ENCODE measurements at places on chromosomes 3 and 15. TPM values are rescaled to one million over a fixed set of nuclear protein-coding genes. Genes with fewer than 3 reads are reported as not detected.
A peak's percentile ranks its signal among the peaks of the same experiment; 100 is the strongest.

The PLA2G4D gene
- not detected for total RNA-seq

The SERINC4 gene
- total RNA-seq = not detected

The ZNF662 gene
- total RNA-seq = 4.0 TPM

The TRNT1 gene
- total RNA-seq = 22.4 TPM

The ACTR8 gene
- total RNA-seq = 48.9 TPM

DNA sequence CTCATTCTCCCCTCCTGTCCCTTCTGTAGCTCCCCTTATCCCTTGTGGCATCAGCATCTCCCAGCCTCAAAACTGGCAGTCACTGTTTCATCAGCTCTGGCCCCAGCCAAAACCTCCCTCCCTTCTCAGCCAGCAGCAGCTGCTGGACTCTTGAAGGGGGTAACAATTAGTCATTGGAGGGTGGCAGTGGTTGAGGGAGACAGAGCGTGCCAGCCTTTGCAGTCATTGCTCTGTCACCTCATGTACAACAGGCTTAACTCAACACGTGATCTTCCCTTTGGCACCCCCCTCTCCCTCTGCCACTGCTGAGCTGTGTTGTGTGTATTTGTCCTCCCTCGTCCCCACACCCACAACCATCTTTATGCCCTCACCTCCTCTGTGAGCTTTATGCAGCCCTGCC, 28.2 kb downstream of the RBP2 start:
- DNase-seq = peak; percentile 23

DNA sequence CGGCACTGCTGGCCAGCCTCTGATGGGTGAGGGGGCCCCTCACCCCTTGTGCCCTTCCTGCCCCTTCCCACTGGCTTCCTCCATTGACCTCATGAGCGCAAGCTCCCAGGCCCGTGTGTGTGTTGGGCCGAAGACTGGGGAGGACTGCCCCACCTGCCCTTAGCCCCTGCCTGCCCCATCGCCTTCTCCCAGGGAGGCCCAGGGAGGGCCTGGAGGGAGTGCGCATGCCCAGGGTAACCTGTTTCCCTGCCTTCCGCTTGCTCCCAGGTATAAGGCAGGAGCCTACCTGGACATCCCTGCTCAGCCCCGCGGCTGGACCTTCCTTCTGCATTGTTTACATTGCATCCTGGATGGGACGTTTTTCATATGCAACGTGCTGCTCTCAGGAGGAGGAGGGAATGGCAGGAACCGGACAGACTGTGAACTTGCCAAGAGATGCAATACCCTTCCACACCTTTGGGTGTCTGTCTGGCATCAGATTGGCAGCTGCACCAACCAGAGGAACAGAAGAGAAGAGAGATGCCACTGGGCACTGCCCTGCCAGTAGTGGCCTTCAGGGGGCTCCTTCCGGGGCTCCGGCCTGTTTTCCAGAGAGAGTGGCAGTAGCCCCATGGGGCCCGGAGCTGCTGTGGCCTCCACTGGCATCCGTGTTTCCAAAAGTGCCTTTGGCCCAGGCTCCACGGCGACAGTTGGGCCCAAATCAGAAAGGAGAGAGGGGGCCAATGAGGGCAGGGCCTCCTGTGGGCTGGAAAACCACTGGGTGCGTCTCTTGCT, 8.8 kb downstream of the DLL4 start:
- DNase-seq = peak; percentile 95

DNA sequence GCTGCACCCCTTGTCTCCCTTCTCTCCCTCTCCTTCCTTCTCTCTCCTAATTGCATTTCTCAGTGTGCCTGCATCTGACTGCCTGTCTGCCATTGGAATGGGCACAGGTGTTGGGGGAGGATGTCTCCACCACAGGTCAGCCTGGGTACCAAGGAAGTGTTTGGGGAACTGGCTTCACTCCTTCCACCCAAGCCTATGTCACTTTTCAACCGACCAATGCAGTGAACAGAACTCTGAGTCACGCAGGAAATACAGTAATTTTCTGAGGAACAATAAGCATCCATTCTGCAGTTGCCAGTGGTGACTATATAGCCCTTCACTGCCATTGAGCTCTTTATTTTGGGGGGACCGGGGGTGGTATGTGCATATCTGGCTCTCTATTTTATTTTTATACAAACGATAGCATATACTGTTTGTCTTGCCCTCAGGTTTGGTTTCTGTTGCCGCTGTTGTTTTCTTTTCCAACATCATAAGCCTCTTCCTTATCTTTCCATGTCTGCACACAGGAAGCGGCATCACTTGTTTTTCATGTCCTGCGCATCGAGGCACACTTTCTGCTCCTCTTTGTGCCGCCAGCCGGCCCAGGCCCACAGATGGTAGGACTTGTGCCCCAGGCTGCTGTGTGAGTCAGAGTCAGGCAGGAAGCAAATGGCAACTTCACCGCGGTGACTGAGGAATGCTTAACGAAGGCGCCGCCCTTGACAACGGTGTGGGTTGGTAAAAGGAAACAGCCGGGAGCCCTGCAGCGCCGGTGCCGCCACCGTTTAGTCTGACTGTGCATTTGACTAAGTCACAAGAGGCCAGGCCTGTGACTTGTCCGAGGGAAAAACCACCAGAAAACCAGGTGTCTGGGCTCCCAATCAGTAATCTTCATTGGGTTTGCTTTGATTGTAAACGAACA, 21.1 kb upstream of the CDCP1 start:
- peak; percentile 92 for DNase-seq

DNA sequence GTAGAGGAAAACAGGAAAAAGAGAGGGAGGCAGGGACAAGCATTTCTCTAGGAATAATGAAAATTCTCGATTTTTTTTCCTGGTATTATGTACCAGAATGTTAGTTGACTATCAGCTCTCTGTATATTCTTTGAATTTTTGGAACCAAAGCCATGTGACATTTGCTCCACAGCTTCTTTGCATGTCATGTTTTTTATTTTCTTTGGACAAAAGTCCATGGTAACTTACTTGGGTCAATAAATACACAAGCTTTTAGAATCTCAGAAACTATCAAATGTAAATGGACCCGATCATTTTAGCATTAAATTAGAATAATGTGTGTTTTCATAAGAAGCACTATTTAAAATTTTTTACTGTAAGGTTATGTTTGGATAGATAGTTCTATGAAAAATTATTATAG, 320.5 kb downstream of the ZIC1 start:
- no peak for DNase-seq

DNA sequence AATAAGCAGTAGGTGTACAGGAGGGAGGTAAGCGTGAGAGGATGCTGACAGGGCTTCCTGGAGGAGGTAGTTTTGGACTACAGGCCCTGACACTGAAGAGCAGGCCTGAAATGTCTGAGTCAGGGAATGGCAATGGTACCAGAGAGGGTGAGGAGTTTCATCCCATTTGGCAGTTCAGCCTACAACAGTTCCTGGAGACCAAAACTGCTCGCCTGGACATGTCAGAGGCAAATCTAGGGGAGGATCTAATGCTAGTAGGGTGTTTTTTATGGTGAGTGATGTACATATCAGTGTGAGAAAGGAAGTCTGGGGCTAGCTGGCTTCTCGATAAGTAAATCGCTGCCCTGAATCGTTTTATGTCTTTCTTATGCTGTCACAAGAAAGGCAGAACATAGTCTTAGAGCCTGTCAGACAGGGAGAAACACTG, 13.8 kb upstream of the TNFSF10 start:
- DNase-seq = no peak

DNA sequence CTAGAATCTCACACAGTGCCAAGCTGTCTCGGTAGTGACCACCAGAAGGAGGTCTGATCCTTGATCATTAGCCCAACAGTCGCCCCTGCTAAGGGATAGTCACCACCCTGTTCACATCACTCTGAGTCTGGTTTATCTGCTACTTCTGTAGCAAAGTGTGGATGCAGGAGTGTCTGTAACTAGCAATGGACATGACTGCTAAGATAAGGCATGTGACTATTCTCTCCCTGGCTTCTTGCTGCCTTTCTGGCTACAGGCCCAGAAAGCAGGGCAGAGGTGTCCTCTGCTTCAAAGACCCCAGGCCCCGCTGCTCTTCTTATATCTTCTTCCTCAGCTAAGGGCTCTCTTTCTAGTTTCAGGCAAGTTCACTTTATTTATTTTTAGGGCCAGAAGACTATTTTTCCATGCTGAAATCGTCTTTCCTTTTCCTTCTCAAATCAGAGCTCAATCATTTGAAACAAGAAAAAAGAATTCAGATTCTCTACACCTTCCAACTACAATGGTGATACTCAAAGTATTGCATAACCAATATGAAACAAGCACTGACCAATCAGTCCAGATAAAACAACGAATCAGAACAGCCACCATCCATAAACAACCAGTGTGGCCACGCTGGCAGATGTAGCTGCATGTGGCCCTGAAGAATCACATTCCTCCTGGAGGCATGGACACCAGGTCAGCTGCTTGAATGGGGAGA, 8.0 kb upstream of the KNG1 start:
- DNase-seq = no peak

DNA sequence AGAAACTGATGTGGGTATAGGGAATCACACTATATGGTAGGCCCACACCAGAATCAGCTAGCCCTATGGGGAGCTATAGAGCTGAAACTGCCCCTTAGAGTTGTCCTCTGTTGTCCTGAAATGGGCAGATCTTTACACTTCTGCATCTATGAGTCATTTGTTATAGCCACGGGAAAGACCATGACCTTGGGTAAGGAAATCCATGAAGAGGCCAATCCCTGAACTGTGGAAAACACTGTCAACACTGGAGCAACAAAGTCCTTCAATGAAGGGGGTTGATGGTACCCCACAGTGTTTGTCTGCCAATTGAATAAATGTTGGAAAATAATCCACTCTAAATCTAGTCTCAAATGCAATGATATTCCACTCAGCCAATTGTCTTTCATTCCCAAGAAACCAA, 5.2 kb upstream of the CD200R1 start:
- no peak for DNase-seq

DNA sequence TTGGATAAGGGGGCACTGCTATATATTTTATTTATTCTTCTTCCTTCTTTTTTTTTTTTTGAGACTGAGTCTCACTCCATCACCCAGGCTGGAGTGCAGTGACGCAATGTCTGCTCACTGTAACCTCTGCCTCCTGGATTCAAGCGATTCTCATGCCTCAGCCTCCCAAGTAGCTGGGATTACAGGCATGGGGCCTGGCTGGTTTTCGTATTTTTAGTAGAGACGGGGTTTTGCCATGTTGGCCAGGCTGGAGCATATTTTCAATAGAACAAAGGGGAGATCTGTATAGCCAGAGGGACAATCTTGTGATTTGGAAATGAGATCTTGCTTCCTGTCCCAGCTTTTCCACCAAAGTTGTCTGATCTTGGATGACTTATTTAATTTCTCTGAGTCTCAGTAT, 133.1 kb upstream of the ABHD17C start:
- no peak for DNase-seq

- DNase-seq = peak; percentile 84
Observed at GRCh38 chr3:55483196-55484095, 3.7 kb downstream of the WNT5A start.

DNA sequence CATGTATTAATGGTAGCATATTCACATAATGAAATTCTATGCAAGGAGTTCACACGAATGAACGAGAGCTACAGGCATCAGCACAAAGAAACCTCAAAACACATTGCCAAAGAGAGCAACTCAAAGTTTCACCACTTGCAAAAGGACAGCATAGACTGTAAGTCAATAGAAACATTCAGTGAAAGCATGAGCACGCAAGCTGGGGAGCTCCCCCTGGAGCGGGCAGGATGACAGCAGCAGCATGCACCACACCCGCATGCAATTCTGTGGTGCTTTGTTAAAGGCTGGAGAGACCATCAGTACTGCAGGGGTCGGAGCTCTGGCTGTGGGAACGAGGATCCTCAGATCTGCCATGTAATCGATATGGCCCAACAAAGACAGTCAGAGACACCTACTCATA, 18.7 kb downstream of the OCA2 start:
- DNase-seq = no peak

DNA sequence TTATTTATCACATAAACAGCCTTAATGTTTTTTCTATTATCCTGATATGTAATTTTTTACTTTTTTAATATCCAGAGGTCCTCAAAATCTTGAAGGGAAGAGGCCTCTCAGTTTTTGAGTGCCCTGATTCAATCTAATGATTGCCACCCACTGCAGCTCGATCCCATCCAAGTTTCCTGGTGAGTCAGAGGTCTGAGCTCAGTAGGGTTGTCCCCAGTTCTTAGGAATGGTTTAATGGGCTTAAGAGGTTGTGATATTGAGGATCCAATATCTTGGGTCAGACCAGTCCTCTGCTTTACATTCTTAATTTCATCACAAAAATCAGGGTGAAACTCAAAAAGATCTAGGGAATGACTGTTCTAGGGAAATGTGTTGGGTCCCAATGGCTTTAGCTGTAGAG, 238.5 kb downstream of the NSUN3 start:
- no peak for DNase-seq

DNA sequence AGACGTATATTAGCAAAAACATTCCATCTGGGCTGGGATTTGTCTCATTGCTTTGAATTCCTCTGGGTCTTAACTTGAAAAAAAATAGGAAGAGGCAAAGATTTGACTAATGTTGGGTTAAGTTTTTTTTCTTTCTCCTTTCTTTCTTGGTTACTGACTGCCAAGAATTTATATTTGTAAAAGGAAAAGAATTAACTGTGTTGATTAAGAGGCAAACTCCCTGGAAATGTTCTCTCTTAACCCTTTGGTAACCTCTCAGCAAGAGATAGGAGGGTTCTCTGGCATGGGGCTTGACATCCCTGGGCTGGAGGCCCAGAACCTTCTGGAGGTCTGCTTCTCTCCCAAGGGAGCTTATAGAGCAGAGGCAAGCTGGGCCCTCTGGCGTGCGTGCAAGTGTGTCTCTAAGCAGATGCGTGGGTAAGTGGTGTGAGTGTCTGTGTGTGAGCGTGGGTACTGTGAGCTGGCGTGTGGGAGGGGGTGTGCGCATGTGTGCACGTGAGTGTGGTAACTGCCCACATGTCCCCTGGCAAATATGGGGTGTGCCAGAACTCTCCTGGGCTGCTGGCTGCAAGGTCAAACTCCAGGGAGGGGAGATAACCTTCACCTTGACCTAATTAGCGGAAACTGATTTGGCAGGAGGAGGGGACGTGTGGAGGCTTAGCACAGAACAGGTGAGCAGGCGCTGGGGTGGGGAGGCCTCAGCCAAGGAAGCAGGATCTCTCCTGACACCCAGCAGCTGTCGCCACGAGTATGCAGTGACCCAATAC, 49.4 kb upstream of the MAGEF1 start:
- peak; percentile 92 for DNase-seq

All from osteoblast (primary cell).